ENCODE measurements at places on chromosomes 7 and 10. TPM values are rescaled to one million over a fixed set of nuclear protein-coding genes. Genes with fewer than 3 reads are reported as not detected.

Gene NCF1
- 7.1 TPM for total RNA-seq

- H3K27ac ChIP-seq, result no peak overlapping the region
- H3K27me3 ChIP-seq, result no peaks in the 10 kb centered on the region
- no peak for DNase-seq
- H3K4me1 ChIP-seq, result peaks cover 8% of the 10 kb centered on the region
- no peak overlapping the region for H3K4me3 ChIP-seq
Measured at GRCh38 chr10:74991435-74991834, 120.0 kb upstream of the SAMD8 start.

DNA sequence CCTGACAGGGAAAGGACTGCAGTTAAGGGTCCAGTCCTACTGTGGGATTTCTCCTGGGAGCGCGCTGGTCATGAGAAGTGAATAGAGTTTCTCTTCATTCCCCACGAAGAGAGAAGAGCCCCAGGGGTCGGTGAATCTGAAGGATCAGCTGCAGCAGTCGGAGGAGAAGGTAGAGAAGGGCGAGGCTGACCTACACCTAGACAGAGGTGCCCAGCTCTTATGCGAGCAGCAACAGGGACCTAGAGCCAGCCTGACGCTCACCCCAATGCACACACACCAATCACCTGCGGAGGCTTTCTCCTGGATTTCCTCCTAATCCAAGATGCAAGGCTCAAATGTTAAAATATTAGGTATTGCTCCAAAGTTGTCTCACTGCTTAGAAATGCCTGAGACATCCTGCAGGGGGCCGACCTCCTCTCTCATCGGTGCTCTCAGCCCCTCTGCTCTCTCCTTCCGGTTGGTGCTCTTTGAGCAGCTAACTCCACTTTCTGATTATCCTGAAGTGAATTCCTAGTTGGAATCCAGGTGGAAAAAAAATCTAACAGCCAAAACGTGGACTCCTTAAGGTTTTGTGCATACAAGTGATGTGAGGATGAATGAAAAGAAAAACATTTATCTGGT, 176.4 kb downstream of the AHR start:
- no peak overlapping the region for H3K27ac ChIP-seq
- DNase-seq, result no peak
- no peaks in the 10 kb centered on the region for H3K4me1 ChIP-seq
- no peaks in the 10 kb centered on the region for H3K36me3 ChIP-seq

GRCh38 chr7:34991938-34992840, 45.1 kb downstream of the DPY19L1 start:
- no peak overlapping the region for H3K4me3 ChIP-seq
- H3K27me3 ChIP-seq, result no peaks in the 10 kb centered on the region
- H3K4me1 ChIP-seq, result no peaks in the 10 kb centered on the region
- DNase-seq, result no peak
- no peaks in the 10 kb centered on the region for H3K36me3 ChIP-seq

DNA sequence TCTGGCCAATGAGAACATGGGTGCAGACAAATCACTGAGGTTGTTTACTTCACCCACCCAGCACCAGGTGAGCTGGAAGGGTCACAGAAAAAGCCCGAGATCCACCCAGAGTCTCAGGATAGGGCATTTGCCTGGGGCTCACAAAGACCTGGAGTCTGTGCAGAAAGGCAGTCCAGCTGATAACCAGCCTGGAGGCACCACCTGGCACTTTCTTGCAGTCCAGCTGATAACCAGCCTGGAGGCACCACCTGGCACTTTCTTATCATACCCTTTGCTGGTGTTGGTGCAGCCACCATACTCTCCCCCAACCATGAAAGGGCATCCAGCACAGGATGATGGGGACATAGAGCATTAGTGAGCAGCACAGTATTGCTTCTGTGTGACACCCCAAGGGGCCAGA, 104.1 kb downstream of the PPP1R3C start:
- no peaks in the 10 kb centered on the region for H3K36me3 ChIP-seq
- peaks cover 16% of the 10 kb centered on the region for H3K4me1 ChIP-seq
- H3K27me3 ChIP-seq, result no peaks in the 10 kb centered on the region
- H3K4me3 ChIP-seq, result no peak overlapping the region
- H3K27ac ChIP-seq, result peak overlapping the region; percentile 20
- DNase-seq, result peak; percentile 65
